Activated gamma-delta T cell (primary cell): ENCODE measurements at places on chromosomes 3 and 15.
A peak's percentile ranks its signal among the peaks of the same experiment; 100 is the strongest.

GRCh38 chr15:83113881-83114674 lies 6.6 kb downstream of the TM6SF1 start:
- no peak for DNase-seq

GRCh38 chr15:63892794-63893441 lies 59.2 kb upstream of the HERC1 start:
- no peak for DNase-seq

GRCh38 chr3:193826159-193826795 lies 233.3 kb downstream of the OPA1 start:
- no peak for DNase-seq

DNA sequence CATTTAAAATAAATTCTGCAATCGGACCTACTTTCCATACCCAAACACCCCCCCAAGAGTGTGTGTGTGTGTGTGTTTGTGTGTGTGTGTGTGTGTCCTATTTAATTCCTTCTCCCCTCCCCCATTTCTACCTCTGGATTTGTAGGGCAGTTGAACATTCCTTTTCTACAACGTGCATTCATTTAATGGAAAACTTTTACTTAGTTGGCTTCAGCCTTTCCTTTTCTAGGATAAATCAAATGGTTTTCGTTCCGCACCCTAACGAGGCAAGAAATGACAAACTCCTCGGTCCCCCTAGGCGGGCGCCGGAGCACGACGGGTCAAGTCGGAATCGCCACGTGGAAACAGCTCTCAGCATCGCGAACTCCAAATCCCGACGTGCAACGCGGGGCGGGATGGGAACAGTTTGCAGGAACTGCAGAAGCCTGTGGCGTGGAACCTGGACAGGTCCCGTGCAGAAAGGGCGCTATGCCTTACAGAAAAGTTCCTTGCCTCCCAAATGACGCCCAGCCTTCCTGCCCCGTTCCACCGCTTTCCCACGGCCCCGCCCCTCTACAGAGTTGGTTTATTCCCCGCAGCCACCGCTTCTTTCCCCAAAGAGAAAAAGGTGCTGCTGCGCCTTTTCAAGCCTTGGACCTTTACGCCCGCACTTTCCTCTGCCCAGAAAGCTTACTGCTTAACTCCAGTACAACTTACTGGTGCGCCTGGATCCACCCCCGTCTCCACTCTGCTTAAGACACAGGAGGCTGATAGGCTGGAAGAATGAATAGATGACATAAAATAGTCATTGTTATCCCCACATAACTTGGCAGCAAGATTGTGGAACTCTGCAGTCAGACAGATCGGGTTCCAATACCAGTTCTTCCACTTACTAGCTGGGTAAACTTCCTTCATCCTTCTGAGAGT lies 1.1 kb upstream of the EIF2B5 start:
- peak; percentile 15 for DNase-seq

- DNase-seq, result no peak
These were observed 9.1 kb upstream of the USP3 start for GRCh38 chr15:63495343-63495742.

GRCh38 chr3:108153451-108153981 lies 62.7 kb upstream of the CD47 start:
- DNase-seq, result no peak

GRCh38 chr3:66017591-66017990 lies 21.1 kb downstream of the MAGI1 start:
- DNase-seq, result no peak
